Naive B cell (primary cell): ENCODE measurements at places on chromosomes 11 and 22.

DNA sequence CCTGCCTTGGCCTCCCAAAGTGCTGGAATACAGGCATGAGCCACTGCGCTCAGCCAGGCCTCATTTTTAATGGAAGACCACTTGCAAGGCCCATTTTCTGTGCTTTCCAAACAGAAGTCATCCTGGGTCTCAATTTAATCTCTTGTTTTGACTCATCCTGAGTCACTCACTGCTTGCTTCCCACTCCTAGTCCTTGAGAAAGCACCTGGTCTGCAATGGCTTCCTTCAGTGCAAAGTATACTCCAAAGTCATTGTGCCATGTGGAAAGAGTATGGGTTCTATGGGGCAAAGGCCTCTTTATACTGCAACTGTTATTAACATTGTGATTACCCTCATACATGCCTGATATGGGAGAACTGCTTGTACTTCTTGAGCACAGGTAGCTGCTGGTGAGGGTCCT is 18.3 kb upstream of the SLC5A1 start:
- DNase-seq, result no peak

- no peak for DNase-seq
Measured at GRCh38 chr22:49502126-49502826, 325.4 kb downstream of the BRD1 start.

- DNase-seq, result no peak
Measured at GRCh38 chr11:130876931-130877915, 39.1 kb downstream of the SNX19 start.

- DNase-seq, result no peak
Measured at GRCh38 chr22:17043521-17043920, 35.5 kb upstream of the GAB4 start.

GRCh38 chr11:1493650-1494244 is 7.2 kb upstream of the MOB2 start:
- no peak for DNase-seq

DNA sequence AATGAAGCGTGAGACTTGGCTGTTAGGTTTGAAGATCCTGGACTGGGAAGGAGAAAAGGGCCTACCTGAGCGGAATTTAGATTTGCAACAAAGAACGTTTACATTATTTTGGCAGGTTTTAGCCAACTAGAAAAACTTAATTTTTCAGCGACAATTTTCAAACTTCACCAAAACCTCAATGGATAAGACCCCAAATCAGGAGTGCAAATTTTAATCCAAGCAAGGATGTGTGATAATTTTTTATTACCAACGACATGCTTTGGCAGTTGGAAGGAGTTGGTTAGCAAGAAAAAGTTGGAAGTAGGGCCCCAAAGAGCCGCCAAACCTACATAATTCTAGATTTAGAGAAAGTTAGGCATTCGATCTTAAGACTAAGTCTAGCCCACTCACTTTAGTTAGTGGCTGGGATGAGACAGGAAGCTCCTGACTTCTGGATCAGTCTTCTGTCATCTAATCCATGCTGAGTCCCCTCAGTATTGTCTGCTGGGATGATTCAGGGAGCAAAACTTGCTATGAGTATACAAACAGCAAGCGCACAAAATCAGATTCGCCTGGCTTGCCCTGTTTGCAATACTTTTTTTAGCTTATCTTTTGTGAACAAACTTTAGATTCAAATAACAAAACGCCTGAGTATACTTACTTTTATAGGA is 787 bp upstream of the RDX start:
- DNase-seq, result no peak

- no peak for DNase-seq
Measured at GRCh38 chr22:35076630-35077029, 10.7 kb downstream of the ISX start.

DNA sequence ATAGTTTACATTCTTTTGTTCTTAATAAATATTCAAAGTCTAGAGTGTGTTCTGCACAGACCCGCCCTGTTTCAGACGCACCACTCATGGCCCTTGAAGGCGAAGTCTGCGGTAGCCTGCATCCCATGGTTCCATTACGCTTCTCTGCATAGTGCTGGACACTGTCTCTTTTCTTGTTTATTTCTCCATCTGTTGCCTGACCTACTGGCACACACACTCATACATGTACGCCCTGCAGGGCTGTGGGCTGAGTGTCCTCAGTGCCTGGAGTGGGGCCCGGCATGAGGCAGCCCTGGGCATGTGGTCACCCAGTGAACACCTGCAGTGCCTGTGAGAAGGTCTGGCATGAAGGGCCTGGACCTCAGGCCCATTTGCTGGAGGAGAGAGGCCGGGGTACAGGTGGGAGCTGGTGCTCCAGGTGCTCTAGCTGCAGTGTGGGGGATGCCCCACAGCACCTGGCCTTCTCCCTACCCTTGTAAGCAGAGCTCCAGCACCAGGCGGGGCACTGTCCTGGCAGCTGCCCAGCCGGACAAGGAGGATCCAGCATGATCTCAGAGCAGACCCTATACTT is 404.1 kb downstream of the TBC1D22A start:
- DNase-seq, result no peak

- DNase-seq, result no peak
Measured at GRCh38 chr11:71396548-71397123, 51.6 kb downstream of the DHCR7 start.

DNA sequence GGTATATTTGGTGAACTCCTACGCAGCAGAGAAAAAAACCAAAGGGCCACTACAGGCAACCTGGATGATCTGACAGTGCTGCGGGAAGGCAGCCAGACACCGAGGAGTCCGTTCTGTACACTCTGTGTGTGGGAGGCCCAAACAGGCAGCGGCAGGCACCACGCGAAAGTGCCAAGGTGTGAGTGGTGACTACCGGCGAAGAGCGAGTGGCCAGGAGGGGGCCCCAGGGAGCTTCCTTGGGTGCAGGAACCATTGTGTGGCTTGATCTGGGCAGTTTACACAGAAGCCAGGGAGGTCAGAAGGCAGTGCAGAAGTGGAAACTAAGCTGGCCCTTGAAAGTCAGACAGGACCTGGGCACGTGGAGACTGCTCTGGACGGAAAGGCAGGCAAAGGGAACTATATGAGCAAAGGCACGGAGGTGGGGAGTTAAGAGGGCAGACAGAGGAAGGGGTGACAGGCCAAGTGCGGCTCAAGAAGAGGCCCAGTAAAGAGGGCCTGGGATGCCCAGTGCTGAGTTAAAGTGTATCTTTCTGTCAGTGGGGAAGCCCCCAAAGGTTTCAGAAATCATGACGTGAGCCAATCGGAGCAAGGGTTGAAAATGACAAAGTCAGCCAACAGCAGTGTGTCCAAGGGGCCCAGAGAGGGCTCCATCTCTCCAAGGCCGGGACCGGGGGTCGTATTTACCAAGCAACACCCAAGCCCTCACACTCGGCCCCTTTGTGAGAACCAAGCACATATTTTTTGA is 10.6 kb downstream of the TMEM184B start:
- peak; percentile 16 for DNase-seq

DNA sequence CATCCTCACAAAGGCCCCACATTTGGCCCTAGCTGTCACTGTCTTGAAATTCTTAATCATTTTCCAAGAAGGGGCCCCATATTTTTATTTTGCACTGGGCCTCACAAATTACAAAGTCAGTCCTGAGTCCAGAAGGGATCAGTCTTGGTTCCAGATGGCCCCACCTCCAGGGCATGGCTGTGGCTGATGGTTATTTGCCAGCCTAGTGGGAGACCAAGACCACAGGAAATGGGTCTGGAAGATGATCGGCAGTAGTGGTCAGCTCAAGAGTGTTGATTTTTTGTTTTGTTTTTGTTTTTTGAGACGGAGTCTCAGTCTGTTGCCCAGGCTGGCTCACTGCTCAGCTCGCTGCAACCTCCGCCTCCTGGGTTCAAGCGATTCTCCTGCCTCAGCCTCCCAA is 47.1 kb upstream of the EMID1 start:
- no peak for DNase-seq

GRCh38 chr11:33703788-33704187 is 3.2 kb upstream of the C11orf91 start:
- no peak for DNase-seq
